ENCODE measurements at places on chromosomes 6 and 20.

- no peak for DNase-seq
These were observed 284.2 kb downstream of the BTBD9 start for GRCh38 chr6:38355519-38355918.

GRCh38 chr20:58228484-58229197 is at the start of gene ANKRD60:
Gene ANKRD60 (minus strand): TSS chr20:58228653. CDS start chr20:58228653, 0 bp downstream.
- DNase-seq: no peak

DNA sequence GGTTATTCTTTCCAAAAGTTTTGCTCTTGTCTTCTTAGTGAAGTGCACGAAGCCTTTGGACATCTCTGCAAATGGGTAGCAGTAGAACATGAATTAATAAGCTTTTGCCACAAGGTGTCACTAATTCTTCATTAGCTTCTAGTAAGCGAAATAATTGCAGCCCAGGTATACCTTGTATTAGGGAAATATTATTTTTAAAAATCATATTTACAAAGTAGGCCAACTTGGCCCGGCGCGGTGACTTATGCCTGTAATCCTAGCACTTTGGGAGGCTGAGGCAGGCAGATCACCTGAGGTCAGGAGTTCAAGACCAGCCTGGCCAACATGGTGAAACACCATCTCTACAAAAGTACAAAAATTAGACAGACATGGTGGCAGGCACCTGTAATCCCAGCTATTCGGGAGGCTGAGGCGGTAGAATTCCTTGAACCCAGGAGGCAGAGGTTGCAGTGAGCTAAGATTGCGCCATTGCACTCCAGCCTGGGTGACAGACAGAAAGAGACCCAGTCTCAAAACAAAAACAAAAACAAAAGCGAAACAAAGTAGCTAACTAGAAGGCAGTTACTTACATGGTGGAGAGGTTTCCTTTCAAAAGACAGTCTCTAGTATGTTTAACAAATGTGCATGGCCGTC is 8.8 kb upstream of the RSPH3 start:
- no peak for DNase-seq

- no peak for DNase-seq
These were observed 118.4 kb downstream of the FARS2 start for GRCh38 chr6:5379647-5380242.
